SIG-M5 (cell line): ENCODE measurements at places on chromosomes 6 and 20.

- peak; percentile 23 for DNase-seq
These were observed at the start of gene ILRUN for GRCh38 chr6:34696739-34697543. ILRUN (minus strand) TSS chr6:34696767; CDS start chr6:34696603, 164 bp downstream.

- DNase-seq: no peak
These were observed 517.8 kb upstream of the FLRT3 start for GRCh38 chr20:14855171-14855570.

GRCh38 chr6:97450087-97450486, 167.1 kb upstream of the MMS22L start:
- DNase-seq: no peak

GRCh38 chr6:36290668-36291620, 21.1 kb downstream of the PNPLA1 start:
- DNase-seq: peak; percentile 70

DNA sequence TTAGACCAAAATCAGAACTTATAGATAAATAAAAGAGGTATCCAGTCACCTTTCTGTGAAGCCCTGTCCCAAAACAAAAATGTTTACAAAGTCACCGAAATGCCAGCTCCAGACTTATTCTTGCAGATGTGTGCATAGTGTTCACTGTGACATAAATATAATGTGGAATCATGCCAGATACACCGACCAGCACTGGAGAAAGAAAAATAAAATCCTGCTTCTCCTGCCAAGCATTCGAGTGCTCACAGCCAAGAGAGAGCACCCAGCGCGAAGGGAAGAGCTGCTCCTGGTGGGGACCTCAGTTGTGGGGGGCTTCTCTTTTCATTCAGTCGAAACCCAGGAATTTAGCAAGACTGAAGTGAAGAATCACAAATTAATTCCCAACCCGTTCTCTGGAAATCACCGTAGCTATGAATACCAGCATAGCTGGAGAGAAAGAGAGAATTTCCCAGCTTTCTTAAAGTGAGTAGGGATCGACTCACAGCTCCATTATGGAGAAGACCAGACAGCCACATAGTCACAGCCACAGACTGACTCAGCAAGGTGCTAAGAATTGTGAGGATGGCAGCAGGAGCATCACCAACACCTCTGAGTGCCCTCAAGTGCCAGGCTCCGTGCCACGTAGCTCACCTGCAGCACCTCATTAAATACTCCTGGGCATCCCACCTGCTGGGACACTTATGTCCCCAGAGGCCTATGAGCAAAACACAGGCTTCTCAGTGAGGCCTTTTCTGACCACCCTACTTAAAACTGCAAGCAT, 33.2 kb downstream of the BFSP1 start:
- DNase-seq: no peak

DNA sequence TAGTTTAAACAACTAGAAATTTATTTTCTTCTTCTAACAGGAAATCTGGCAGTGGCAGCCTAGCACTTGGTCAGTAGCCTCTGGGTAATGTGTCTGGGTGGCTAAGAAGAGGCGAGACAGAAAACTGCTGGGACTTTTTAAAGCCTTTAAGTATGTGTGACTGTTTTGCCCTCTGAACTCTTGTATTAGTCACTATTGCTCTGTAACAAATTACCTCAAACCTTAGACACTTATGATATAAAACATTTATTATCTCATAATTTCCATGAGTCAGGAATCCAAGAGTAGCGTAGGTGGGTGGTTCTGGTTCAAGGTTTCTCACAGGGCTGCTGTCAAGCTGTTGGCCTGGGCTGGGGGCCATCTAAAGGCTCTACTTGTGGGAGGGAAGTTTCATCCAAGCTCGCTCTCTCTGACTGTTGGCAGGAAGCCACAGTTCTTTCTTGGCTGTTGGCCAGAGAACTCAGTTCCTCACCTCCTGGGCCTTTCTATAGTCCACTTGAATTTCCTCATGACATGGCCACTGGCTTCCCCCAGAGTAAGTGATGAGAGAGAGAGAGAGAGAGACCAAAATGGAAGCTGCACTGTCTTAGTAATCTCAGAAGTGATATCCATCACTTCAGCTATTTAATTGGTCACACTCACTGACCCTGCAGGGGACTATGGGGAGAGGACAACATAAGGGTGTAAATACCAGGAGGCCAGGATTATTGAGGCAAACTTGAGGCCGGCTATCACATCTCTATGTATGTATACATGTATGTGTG, 17.4 kb upstream of the TBC1D22B start:
- DNase-seq: no peak

DNA sequence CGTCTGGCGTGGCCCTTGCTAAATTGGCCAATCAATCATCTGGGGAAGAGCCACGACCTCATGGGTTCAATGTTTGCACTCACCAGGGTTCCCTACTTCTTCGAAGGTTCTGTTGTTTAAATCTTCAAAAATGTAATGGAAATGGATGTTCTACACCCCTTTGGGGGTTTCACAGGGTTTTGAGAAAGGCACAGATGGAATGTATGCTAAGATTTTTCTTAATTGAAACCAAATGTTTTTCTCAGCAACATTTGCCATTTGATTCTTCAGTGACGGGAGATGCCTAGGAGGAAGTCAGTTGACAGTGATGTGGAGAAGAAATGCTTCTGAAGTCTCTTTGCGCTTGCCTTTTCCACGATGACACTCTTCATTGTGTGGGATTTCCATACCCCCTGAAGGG, 312.3 kb downstream of the ESR1 start:
- DNase-seq: no peak

DNA sequence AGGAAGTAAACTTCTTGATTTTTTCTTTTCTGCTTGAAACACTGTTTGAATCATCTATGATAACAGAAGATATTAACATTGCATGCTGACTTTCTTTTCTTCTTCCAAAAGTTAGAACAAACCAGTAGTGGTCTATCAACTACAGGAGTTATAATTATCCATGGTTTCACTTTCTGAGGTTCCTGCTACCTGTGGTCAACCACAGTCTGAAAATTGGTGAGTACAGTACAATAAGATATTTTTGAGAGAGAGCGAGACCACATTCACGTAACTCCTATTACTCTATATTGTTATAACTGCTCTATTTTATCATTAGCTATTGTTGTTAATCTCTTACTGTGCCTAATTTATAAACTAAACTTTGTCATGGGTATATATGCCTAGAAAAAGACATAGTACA, 86.1 kb downstream of the MAP7 start:
- no peak for DNase-seq

GRCh38 chr6:25042036-25042521, 106.3 kb upstream of the RIPOR2 start:
- no peak for DNase-seq
